ENCODE measurements at places on chromosomes 7 and 10.

- DNase-seq = peak; percentile 31
Measured at GRCh38 chr7:135169141-135169963, 1.2 kb downstream of the CYREN start.

DNA sequence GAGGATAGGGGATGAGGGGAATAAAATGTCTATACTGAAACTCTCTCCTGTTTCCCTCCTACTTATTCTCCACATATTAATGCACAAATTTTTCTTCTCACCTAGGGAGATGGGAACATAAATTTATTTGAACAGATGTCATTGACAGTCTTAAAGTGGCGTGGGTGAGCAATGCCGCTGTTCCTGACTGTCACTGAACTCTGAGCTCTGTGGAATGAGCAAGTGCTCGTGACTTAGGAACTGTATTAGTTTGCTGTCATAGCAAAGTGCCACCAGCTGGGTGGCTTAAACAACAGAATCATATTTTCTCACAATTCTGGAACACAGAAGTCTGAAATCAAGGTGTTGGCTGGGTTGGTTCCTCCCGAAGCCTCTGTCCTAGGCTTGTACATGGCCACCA is 29.1 kb downstream of the INPP5F start:
- DNase-seq = no peak

DNA sequence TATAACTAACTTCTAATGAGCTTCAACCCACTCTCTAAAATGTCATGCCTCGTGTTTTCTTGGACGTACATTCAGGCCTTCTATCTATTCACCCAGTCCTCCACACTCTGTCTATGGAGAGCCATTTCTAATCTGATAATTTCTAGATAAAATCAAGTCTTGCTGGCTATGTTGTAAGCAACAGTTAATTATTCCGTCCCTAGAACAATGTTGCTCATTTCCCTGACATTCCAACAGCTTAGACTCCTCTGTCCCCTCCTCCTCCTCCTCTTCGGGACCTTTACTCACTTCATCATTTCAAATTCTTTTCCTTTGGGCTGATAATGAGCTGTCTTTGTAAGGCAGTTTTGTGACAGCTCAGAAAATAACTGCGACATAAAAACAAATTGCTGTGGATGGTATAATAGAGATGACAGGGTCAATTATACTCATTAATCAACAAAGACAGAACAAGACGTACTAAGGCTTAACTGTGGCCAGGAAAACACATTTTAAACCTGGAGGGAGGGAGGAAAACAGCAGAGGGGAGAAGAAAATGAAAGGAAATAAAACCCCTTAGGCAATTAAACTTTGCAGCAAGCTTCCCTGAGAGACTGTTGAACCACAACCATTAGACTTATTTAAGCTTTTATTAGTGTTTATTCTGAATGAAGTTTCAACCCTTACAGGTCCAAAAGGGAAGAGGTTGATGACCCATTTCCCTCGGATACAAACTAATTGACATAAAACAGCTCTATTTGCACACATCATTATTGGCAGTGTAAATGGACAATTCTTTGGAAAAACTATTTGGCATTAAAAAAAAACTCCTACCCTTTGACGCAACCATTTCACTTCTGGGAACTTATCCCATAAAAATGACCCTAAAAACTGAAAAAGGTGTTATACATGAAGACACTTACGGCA is 179.1 kb downstream of the SFMBT2 start:
- peak; percentile 7 for DNase-seq

GRCh38 chr10:124369066-124369465 is 49.7 kb downstream of the OAT start:
- DNase-seq = no peak

- no peak for DNase-seq
Measured at GRCh38 chr7:26199301-26200037, 1.1 kb downstream of the HNRNPA2B1 start.

- DNase-seq = peak; percentile 27
Measured at GRCh38 chr10:29377333-29377961, 88.6 kb downstream of the LYZL1 start.

DNA sequence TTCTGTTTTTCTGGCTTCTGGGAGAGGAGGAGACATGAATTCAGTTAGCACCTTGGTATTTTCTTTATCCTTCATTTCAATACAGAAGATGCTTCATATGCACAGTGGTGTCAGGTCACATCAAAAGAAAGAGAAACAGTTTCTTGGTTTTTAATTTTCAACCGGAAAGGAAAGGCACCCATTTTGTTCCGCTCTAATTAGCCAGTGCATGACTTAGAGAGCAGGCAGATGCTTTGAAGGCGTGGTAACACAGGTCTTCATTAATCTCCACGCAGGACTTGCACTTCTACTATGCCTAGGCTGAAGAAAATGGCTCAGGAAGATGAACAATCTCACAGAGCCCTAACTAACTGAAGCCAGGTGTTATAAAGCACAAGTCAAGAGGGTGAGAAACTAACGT is 70.4 kb upstream of the ATRNL1 start:
- DNase-seq = no peak

DNA sequence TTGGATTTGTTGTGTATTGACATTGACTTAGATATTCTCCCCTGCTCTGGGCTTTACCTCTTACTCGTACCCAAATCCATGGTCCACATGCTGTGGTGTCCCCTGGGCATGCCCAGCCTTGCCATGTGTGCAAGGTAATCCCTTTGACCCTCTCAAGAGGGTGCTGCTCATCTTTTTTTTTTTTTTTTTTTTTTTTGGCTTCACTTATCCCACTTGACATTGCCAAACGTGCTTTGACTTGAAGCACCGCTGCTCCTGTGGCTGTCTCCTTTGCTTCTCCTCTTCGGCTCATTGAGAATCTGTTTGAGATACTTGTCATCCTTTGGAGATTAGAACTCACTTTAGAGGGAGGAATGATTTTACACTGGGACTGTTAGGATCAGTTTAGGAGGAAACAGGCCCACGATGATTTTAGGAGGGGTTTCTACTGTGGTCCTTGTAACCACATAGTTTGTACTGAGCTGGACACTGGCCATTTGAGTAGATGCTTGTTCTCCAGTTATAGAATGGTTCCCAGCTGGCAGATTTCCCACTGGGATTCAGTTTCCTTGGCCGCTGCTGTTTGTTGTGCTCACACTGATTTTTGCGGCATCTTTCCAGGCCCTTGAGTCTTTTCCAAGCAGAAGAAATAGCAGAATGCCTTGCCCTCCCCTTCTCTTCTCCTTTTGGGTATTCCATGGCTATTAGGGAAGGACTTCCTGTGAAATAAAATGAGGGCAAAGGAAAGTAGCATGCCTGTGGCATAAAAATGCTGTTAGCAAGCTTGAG is 184.8 kb downstream of the AUTS2 start:
- peak; percentile 63 for DNase-seq

DNA sequence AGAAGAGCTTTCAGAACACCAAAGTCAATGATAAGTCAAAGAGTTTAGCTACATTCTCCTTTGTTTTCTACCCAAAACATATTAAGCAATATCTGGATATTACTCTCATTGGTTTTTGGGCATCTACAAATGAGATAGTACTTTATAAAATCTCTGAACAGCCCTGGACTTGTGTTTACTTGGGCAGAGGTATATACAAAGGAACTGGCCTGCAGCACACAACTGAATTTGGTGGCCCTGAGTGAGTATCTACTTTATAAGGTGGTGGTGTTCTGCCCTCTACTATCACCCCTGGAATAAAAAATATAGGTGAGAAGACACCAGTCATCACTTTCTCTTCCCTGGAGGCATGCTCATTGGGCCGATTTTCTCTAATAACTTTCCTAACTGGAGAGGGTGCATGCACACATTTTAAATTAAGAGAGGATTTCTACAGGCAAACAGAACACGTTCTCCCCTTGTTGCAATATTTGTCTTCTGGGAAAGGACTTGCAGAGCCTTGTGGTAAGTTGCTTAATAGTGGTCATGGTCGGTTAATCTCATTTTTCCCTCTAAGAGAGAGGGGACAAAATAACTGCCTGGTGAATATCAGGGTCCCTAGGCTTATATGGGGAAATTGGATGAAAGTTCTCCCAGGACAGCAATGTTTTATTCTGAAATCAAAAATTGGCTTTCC is 41.1 kb downstream of the OTUD1 start:
- no peak for DNase-seq

DNA sequence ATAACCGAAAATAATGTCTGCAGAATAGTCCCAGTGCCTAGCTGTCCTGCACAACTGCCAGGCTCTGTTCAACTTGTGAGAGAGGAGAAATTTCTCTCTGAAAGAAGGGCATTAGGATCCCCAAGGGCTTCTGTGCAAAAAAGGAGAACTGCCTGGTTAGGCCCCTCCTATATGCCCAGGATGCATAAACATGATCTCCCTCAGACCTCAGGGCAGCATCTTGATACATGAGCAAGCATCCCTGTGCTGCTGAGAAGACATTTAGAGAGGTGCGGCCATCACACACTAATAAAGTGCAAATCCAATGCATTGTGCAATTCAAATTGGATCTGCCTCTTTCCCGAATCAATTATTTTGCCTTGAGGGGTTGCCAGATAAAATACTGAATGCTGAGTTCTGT is 553.6 kb downstream of the TNS3 start:
- DNase-seq = no peak

DNA sequence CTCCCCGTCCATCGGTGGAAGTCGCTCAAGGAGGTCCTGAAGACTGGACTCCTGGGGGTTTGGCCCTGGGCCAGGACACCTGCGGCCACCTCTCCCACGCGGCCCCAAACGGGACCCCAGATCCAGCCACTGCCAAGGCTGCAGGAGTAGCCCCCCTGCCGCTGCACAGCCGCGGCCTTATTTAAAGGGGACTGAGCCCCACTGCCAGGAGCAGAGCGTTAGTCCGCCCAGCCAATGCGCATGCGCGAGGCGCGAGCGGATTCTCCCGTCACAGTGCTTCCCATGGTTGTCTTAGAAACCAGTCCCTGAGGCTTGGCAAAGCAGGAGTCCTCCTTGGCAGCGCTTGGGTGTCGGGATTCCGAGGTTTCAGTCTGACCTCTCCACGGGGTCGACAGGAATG is 320.0 kb downstream of the ZNF716 start:
- DNase-seq = no peak

DNA sequence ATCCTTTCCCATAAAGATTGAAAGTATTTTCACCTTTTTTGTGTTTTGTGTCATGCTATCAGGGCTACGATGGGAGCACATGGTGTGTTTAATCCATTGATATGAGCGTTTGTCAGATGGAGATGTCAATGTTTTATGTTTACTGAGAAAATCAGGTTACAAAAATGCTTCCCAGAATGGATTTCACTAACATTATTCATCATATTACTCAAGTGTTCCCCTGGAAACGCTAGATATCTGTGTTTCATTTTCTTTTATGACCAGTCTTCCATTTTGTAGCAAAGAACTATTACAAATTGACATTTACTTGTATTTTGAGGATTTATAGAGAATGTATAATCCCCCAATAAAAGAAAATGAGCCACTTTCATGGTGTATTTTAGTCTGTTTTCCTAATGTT is 293.5 kb upstream of the AKR1E2 start:
- peak; percentile 89 for DNase-seq
